ENCODE measurements at places on chromosomes 12 and 14. TPM values are rescaled to one million over a fixed set of nuclear protein-coding genes. Genes with fewer than 3 reads are reported as not detected.

Gene TSPAN8
- total RNA-seq = 12.8 TPM

DNA sequence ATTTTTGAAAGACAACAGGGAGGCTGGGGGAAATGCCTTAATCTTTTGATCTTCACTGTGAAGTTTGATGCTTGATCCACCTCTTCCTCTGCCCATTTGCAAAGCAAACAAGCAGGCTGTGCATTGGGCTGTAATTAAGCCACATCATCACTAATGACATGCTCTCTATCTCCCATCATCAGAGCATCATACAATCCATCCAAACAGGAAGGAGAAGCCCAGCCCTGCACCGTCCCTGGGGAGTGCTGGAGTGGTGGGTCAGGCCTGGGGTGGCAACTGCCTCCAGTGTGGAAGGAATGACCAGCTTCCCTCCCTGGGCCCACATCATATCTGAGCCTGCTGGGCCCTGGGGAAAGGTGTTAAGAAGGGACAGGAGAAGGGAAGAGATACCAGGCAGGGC is 6.9 kb upstream of the KRT74 start:
- no peak overlapping the region for H3K27ac ChIP-seq
- no peaks in the 10 kb centered on the region for H3K36me3 ChIP-seq
- no peaks in the 10 kb centered on the region for H3K27me3 ChIP-seq
- no peaks in the 10 kb centered on the region for H3K4me1 ChIP-seq

DNA sequence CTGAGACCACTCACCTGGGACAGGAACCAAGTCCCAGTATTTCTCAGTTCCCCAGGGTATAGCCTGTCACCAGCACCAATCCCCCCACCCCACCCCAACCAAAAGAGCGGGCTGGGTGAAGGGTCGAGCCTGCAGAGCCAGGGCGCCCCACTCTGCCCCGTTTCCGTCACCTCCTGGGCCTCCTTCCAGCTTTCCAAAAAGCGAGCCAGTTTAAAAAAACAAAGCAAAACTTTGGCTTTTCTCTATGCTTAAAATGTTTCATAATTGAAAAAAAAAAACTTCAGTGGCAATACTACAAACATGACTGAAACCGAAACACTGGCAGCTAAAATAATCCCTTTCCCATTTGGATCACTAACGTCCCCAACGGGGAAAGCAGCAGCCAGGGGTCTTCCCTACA is 7.5 kb downstream of the CAMKK2 start:
- no peak for DNase-seq
- peaks cover 33% of the 10 kb centered on the region for H3K4me1 ChIP-seq
- peak overlapping the region; percentile 42 for H3K27ac ChIP-seq
- no peaks in the 10 kb centered on the region for H3K36me3 ChIP-seq

Gene C12orf50
- not detected for total RNA-seq

Gene TIMELESS
- total RNA-seq = 3.0 TPM

Gene PTPN6
- total RNA-seq = 19.0 TPM

Gene IL23A
- not detected for total RNA-seq

- no peak overlapping the region for H3K4me3 ChIP-seq
- no peak for DNase-seq
- H3K36me3 ChIP-seq = no peaks in the 10 kb centered on the region
- peaks cover 4% of the 10 kb centered on the region for H3K4me1 ChIP-seq
- H3K27ac ChIP-seq = no peak overlapping the region
Measured at GRCh38 chr12:23703051-23703450, 246.4 kb downstream of the SOX5 start.

DNA sequence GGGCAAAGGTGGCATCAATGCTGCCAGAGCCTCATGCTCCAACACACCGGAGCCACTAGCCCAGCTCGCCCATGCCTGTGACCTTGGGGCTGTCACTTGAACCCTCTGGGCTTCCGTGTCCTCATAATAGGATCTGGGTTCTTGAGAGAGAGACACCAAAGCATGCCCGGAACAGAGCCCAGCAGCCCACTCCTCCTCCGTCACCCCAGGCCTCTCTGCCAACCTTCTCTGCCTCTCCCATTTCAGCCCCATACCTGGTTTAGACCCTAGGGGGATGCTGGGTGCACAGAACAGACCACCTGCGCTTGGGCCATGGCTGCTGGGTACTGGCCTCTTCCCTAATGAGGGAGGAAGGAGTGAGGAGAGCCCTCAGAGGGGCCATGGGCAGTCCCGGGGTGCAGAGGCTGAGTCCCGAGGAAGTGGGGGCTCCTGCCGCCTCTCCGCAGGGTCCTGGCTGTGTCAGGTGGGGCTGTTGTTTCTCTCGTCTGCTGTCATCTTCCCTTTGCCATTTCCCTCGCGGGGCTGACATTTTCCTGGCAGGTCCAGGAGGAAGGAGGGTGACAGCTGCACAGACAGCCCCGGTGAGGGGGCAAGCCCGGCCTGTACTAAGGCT is 172.4 kb upstream of the RTL1 start:
- H3K27me3 ChIP-seq = no peaks in the 10 kb centered on the region
- no peak for DNase-seq
- H3K36me3 ChIP-seq = no peaks in the 10 kb centered on the region
- H3K4me1 ChIP-seq = peaks cover 16% of the 10 kb centered on the region
- no peak overlapping the region for H3K27ac ChIP-seq
- H3K4me3 ChIP-seq = no peak overlapping the region

GRCh38 chr12:56087220-56087619 is 7.3 kb downstream of the ERBB3 start:
- no peaks in the 10 kb centered on the region for H3K4me1 ChIP-seq
- DNase-seq = no peak
- no peaks in the 10 kb centered on the region for H3K27me3 ChIP-seq
- no peak overlapping the region for H3K4me3 ChIP-seq
- no peaks in the 10 kb centered on the region for H3K36me3 ChIP-seq

- H3K36me3 ChIP-seq = no peaks in the 10 kb centered on the region
- H3K27ac ChIP-seq = no peak overlapping the region
- DNase-seq = no peak
- no peak overlapping the region for H3K4me3 ChIP-seq
- H3K4me1 ChIP-seq = peaks cover 19% of the 10 kb centered on the region
- no peaks in the 10 kb centered on the region for H3K27me3 ChIP-seq
Measured at GRCh38 chr14:52265253-52265652, 2.2 kb upstream of the PTGDR start.

- H3K27ac ChIP-seq = no peak overlapping the region
- no peaks in the 10 kb centered on the region for H3K36me3 ChIP-seq
- no peak overlapping the region for H3K4me3 ChIP-seq
- no peaks in the 10 kb centered on the region for H3K27me3 ChIP-seq
- DNase-seq = no peak
- H3K4me1 ChIP-seq = peaks cover 6% of the 10 kb centered on the region
Measured at GRCh38 chr14:99564256-99564925, 39.6 kb downstream of the CCDC85C start.

DNA sequence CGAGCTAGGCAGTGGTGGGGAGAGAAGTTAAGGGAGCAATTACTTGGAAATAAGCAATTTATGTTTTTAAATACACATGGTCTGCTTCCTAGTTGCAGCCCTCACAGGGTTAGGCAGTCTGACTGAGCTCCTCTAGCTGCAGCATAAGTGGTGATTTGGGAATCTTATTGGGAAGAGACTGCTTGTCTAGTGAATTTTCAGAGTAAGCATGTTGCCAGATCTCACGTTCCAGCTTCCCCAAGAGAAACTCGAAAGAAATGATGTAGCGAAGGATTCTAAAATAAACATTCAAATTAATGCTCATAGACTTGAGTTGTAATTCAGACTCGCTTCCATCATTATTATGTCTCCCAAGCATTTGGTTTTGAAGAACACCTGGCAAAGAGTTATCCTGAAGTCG is 440.2 kb downstream of the ATP23 start:
- no peak overlapping the region for H3K4me3 ChIP-seq
- no peak overlapping the region for H3K27ac ChIP-seq
- no peaks in the 10 kb centered on the region for H3K36me3 ChIP-seq
- DNase-seq = no peak

DNA sequence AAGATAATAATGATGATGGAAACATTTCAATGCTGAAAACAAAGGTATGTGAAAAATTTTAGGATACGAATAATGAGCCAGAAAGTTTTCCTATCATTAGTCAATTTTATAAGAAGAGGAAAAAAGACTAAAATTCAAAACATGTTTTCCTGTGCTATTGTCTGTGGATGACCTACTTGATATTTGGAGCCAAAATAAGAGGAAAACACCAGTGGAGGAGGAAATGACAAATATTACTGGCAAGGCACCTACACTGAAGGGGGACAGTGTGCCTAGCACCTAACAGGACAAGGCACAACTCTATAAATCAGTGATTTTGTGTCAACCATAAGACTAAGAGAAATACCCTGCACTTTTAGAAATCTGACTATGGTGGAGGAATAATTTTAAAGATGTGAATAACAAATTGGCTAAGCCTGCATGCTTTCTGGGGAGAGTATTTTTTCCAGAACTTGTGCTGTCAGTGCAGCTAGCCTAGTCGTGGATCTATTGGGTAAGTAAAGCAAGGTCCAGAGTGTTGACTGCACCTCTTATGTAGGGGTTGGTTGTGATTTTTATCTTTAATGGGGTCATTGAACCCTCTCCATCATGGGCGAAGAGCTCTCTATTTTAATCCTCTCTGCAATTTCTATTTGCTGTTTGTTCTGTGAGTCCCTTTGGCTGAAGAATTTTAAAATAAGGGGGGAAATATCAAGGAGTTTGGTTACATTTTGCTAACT is 398.0 kb downstream of the TMTC2 start:
- no peak overlapping the region for H3K4me3 ChIP-seq
- no peak overlapping the region for H3K27ac ChIP-seq
- DNase-seq = no peak
- H3K27me3 ChIP-seq = no peaks in the 10 kb centered on the region
- H3K4me1 ChIP-seq = no peaks in the 10 kb centered on the region
- H3K36me3 ChIP-seq = no peaks in the 10 kb centered on the region

- DNase-seq = no peak
- no peaks in the 10 kb centered on the region for H3K27me3 ChIP-seq
- no peaks in the 10 kb centered on the region for H3K4me1 ChIP-seq
Measured at GRCh38 chr12:12482959-12483358, 79.7 kb downstream of the DUSP16 start.

Gene CHPT1
- 64.2 TPM for total RNA-seq

DNA sequence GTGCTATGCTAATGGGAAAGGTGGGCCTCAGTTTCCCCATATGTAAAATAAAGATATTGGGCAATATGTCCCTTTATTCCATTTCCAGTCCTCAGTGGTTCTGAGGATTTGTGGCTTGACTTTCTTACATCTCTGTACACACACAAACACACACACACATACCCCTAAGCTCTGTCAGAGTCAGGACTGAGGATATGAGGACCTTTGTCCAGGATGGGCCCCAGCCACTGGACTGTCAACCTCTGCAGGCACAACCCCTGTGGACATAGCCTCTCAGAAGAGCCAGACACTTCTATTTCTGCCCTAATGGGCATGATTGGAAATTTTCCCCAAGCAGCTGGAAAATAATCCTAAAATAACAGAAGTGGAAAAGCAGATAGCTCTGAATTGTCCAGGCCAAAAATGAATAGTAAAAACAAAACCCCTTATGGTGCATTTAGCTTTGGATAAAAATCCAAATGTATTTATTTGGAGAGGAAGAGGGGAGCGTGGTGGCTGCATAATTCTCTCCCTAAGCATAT is 50.2 kb downstream of the RIN3 start:
- peak overlapping the region; percentile 66 for H3K27ac ChIP-seq
- DNase-seq = no peak
- H3K27me3 ChIP-seq = no peaks in the 10 kb centered on the region
- H3K4me1 ChIP-seq = peaks cover 51% of the 10 kb centered on the region
- no peaks in the 10 kb centered on the region for H3K36me3 ChIP-seq
- H3K4me3 ChIP-seq = no peak overlapping the region
